Dermis microvascular lymphatic vessel endothelial cell (primary cell): ENCODE measurements at places on chromosomes 4 and X. TPM values are rescaled to one million over a fixed set of nuclear protein-coding genes. Genes with fewer than 3 reads are reported as not detected.

Gene GPC3
- not detected in 2 replicates for total RNA-seq

Gene MAPK10
- total RNA-seq: under 0.01 and 0.13 TPM in 2 replicates

Gene RASGEF1B
- under 0.01 and 0.38 TPM in 2 replicates for total RNA-seq

Gene CDKL5
- total RNA-seq: 3.1 and 5.1 TPM in 2 replicates

Gene ARMCX1
- total RNA-seq: 48.2 and 49.3 TPM in 2 replicates

Gene FAM9C
- not detected in 2 replicates for total RNA-seq

Gene ABLIM2
- total RNA-seq: 2.6 and 2.8 TPM in 2 replicates

Gene GTPBP6
- total RNA-seq: 28.2 and 33.2 TPM in 2 replicates

Gene TCEAL7
- total RNA-seq: 0.26 and 0.38 TPM in 2 replicates

Gene ATP2B3
- total RNA-seq: not detected in 2 replicates

Gene SPANXA2
- not detected in 2 replicates for total RNA-seq

Gene TNMD
- total RNA-seq: not detected in 2 replicates

Gene CLNK
- under 0.01 TPM in 1 of 2 replicates, not detected in the other for total RNA-seq

Gene ADGRA3
- total RNA-seq: 8.6 and 15.3 TPM in 2 replicates

Gene ERAS
- total RNA-seq: not detected in 2 replicates

Gene TEX13B
- not detected in 2 replicates for total RNA-seq

Gene TBC1D9
- total RNA-seq: 47.2 and 68.8 TPM in 2 replicates

Gene GDPD2
- total RNA-seq: not detected in 2 replicates

Gene SPANXC
- not detected in 2 replicates for total RNA-seq

Gene THAP9
- 5.0 and 5.4 TPM in 2 replicates for total RNA-seq

Gene MAGEA9B
- not detected in 2 replicates for total RNA-seq

Gene UTP3
- total RNA-seq: 10.8 and 17.1 TPM in 2 replicates

Gene CXCL1
- 5.6 and 18.0 TPM in 2 replicates for total RNA-seq

Gene FMR1NB
- not detected in 2 replicates for total RNA-seq

Gene H2BW2
- not detected in 2 replicates for total RNA-seq

Gene PCSK1N
- total RNA-seq: under 0.01 and 0.13 TPM in 2 replicates

Gene XAGE2
- not detected in 2 replicates for total RNA-seq

Gene ADH7
- 0.13 TPM in 1 of 2 replicates, not detected in the other for total RNA-seq

Gene HERC6
- total RNA-seq: 5.4 and 6.7 TPM in 2 replicates

Gene IL13RA2
- 0.13 and 1.0 TPM in 2 replicates for total RNA-seq

Gene PHEX
- 0.63 and 0.64 TPM in 2 replicates for total RNA-seq

Gene AWAT2
- total RNA-seq: 0.38 and 0.51 TPM in 2 replicates

Gene EXOC1L
- total RNA-seq: not detected in 2 replicates

Gene GAGE12E
- total RNA-seq: not detected in 2 replicates
